Temporal lobe (tissue), 4 donors: ENCODE measurements at places on chromosomes 6 and 20. TPM values are rescaled to one million over a fixed set of nuclear protein-coding genes. Genes with fewer than 3 reads are reported as not detected.

HSPA12B gene
- 2.7 TPM for total RNA-seq

PGC gene
- total RNA-seq: 0.49 TPM

CENPW gene
- total RNA-seq: 3.2 TPM

CNBD2 gene
- 3.9 TPM for total RNA-seq

TCP11 gene
- total RNA-seq: 0.25 TPM

DOP1A gene
- 69.1 TPM for total RNA-seq

SYCP2 gene
- 2.2 TPM for total RNA-seq

WFDC5 gene
- total RNA-seq: not detected

PRDM1 gene
- 1.7 TPM for total RNA-seq

RNF8 gene
- total RNA-seq: 24.3 TPM

ASIP gene
- total RNA-seq: not detected

TRIM15 gene
- not detected for total RNA-seq

THBS2 gene
- 11.3 TPM for total RNA-seq

SPINT3 gene
- total RNA-seq: not detected

PLTP gene
- total RNA-seq: 18.2 TPM

GDAP1L1 gene
- total RNA-seq: 98.6 TPM
